ENCODE measurements at places on chromosomes 1 and 21. TPM values are rescaled to one million over a fixed set of nuclear protein-coding genes. Genes with fewer than 3 reads are reported as not detected.

RPTN gene
- not detected for total RNA-seq

PRMT6 gene
- total RNA-seq: 22.2 TPM

GRCh38 chr1:218752126-218752525 lies 407.0 kb downstream of the TGFB2 start:
- DNase-seq: no peak

DNA sequence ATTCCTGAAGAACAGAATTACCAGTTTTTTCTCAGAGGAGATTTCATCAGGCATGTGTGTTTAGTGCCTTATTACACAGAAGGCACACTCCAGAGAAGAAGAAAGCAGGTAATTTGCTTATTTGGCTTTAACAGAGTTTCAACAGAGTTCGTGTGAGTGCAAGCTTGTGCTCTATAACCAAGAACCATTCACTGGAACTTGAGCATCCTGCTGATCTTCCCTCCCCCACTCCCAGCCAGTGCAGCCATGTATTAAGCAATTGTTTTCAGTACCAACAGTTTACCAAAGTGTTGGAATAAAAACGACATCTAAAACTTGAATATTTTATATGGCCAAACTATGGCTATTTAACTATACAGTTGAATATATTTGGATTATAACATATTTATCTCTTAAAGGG lies 4.3 kb downstream of the MGST3 start:
- DNase-seq: no peak

CHAF1B gene
- 2.4 TPM for total RNA-seq

CNKSR1 gene
- 40.6 TPM for total RNA-seq

DNA sequence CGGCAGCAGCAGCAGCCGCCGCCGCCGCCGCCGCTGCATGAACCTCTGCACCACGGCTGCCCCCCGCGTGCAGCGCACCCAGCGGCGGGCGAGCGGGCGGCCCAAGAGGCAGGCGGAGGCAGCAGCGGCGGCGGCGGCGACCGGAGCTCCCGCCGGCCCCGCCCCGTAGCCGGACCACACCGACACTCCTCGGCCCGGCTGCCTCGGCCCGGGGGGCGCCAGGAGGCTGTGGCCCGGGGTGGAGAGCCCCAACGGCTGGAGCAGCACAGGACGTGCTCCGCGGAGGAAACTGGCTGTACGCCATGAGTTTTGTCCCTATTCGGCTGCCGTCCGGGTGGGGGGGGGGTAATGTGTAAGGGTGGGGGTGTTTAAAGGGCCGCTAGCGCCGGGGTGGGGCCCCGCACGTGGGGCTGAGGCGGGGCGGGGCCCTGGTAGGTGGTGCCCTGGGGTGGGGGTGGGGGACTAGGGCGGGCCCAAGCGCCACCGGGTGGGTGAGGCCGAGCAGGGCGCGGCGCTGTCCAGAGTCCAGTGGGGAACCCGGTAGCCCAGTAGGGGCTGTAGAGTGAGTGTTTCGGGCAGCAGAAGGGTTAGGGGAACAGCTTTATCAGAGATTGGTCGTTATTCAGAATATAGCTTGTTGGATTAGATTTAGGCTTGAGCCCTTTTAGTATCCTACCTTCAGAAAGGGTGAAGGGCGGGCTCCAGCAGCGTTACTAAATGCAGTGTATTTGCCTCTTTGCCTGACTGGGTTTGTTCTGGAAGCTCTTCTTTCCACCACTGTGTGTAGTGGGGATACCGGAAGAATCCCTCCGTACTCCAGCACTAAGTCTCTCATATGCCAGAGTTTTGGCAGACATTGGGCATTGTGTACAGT lies at the start of gene FAM78B:
Gene FAM78B (minus strand): TSS at position 304 of the 874 bp plus-strand sequence. CDS start 753 bp downstream, outside the sequence.
- peak; percentile 81 for DNase-seq

DNA sequence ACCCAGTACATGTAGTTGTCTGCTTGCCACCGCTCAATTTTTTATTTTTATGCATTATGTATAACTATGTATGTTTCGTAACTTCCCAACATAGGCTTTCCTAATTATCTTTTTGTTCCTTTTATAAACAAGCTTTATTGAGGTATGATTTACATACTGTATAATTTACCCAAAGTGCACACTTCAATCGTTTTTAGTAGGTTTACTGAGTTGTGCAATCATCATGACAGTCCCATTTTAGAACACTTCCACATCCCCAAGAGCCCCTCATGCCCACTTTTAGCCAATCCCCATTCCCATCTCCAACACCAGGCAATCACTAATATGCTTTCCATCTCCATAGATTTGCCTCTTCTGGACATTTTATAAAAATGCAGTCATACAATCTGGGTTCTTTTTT lies 14.3 kb upstream of the SLC1A7 start:
- no peak for DNase-seq

TFAP2E gene
- total RNA-seq: 1.2 TPM

DNA sequence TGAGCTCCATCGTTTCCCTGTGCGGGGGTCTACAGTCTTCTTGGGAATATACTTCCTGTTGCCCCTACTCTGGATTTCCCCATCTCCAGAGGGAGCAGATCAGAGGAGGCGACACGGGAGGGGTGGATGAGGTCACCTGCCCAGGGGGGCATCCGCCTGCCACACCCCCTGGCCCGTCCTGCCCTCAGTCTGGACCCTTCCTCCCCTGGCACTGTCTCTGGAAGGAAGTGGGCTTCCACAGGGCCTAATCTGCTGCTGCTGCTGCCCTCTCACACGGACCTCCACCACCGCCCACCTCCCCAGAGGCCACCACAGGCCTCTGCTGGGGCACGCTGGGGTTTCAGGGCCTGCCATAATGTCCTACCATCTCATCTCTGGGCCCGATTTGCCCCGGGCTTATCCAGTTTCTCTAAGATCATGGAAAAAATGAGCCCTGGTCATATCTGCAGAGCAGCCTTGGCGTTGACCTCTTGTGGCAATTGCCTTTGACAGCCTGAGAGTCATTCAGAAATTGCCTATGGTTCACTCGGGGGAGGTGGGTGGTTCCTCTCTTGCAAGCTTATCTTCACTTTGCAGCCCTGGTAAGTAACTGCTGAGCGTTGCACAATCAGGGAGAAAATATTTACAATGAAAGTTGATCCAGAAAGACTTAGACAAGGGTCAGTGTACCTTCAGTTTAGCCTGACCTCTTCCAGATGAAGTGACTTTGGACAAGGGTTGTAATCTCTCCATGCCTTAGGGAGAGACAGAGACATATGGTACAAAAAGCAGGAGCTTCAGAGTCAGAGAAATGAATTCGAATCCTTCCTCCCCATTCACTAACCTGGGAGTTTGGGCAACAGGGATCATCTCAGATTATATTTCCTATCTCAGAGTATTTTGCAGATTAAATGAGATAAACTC lies 252.4 kb downstream of the TOMM20 start:
- DNase-seq: no peak

GRCh38 chr1:51669816-51670215 lies 52.9 kb downstream of the OSBPL9 start:
- no peak for DNase-seq
